ENCODE measurements at places on chromosomes 12 and 14. TPM values are rescaled to one million over a fixed set of nuclear protein-coding genes. Genes with fewer than 3 reads are reported as not detected.

The KLRC3 gene
- not detected for total RNA-seq

The GPR162 gene
- 0.31 TPM for total RNA-seq

The GPR132 gene
- total RNA-seq = 0.61 TPM

The ERGIC2 gene
- total RNA-seq = 54.0 TPM

The RASAL1 gene
- total RNA-seq = not detected

The KITLG gene
- total RNA-seq = 3.9 TPM

DNA sequence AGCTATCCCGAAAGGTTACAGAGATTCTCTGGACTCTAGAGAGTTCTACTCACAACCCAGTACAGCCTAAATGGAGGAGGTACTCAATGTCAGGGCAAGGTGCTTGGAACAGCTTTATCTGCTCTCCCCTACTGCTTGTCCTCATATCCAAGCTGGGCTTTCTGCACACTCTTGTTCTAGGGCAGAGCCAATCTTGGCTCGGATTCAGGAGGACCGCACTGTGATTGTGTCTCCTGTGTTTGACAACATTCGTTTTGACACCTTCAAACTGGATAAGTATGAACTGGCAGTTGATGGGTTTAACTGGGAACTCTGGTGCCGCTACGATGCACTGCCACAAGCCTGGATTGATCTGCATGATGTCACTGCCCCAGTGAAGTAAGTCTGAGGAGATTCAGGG is 25.0 kb downstream of the GALNT8 start:
- H3K4me1 ChIP-seq = no peaks in the 10 kb centered on the region
- H3K36me3 ChIP-seq = no peaks in the 10 kb centered on the region
- H3K4me3 ChIP-seq = no peak overlapping the region
- H3K27ac ChIP-seq = no peak overlapping the region

DNA sequence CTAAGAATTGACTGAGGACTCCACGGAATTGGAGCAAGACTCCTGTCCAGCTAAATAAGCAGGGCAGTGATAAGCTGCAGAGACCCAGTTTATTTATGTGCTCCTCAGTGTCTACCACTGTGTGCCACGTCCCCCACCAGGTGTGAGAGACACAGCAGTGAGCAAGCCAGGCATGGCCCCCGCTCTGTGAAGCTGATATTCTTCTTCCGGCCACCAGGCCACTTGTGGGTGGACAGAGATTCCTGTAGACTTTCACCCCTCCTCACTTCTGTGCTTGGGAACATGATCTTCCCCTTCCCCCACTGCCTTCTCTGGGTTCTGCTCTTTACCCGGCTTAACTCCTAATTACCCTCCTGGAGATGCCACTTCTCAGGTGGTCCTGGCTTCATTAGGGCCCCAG is 21.3 kb downstream of the BRAP start:
- H3K27ac ChIP-seq = no peak overlapping the region
- no peak for DNase-seq
- H3K27me3 ChIP-seq = no peaks in the 10 kb centered on the region
- no peaks in the 10 kb centered on the region for H3K36me3 ChIP-seq
- no peak overlapping the region for H3K4me3 ChIP-seq

GRCh38 chr12:31867292-31867691 is 91.9 kb upstream of the RESF1 start:
- no peak for DNase-seq
- H3K4me3 ChIP-seq = no peak overlapping the region
- no peak overlapping the region for H3K27ac ChIP-seq
- H3K4me1 ChIP-seq = no peaks in the 10 kb centered on the region
- H3K27me3 ChIP-seq = no peaks in the 10 kb centered on the region

DNA sequence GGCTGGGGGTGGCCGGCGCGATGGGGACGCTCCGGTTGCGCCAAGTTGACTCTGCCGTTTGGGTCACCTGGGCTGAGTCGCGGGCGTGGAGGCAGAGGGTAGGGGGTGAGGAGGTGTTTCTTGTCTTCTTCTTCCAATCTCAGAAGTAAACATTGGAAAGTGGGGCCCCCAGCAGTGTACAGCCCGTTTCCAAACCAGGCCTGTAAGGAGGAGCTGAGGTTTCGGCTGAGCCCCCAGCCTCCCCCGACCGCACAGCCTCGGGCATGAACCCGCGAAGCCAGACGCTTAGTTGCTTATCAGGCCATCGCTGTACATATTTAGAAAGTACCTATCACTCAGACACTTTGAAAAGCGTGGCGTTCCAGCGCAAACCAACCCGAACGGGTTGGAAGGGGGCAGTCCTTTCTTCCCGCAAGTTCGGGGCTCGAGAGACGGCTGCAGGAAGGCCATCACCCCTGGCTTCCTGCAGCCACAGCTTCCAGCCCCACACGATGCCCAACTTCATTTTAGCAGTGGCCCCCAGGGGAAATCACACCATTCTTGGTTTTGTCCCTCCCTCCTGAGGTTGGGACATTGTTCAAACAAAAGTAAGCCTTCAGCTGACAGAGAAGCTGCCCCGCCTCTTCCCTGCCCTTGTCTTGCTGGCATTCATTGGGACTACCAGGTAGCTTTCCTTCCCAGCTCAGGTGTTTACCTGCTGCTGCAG is 164.1 kb downstream of the ZFP36L1 start:
- H3K36me3 ChIP-seq = no peaks in the 10 kb centered on the region
- no peak overlapping the region for H3K27ac ChIP-seq
- no peak overlapping the region for H3K4me3 ChIP-seq
- H3K27me3 ChIP-seq = no peaks in the 10 kb centered on the region
- no peak for DNase-seq
- H3K4me1 ChIP-seq = peaks cover 8% of the 10 kb centered on the region

DNA sequence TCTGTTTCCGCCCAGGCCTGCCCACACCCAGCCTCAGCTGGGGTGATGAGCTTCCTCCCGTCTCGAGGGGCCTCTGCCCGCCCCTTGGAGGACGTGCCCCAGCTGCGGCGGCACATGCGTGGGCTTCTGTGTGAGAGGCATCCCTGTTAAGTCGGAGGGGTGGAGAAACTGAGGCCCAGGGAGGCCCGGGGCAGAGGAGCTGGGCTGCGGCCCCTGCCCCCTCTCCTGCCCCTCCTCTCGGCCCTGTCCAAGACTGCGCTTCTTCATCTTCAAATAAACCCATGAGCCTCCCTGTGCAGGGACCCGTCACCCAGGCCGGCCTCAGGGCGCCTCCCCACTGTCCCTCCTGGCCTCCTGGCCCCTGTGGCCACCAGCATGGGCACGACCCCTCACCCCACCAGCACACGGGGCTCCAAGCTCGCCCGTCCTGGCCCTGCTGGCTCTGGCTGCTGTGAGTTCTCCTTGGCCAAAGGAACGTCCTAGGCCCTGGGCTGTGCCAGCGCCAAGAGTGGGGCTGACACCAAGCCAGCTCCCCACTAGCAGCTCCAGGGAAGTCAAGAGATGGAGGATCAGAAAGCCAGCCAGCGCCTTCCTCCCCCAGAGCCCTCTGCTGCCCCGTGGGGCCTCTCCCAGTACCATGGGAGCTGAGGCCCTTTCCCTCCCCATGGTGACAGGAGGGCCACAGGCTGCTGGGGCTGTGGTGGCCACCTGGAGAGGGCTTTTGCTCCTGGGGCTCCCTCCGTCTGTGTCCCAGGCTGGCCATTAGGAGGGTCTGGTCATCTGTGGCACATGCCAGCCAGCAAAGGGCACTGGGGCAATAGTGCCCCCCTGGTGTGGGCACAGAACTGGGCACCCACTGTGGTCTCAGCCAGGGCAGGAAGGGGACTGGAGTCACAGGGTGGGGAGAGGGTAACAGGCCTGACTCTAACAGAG is 180.4 kb downstream of the KIF26A start:
- no peaks in the 10 kb centered on the region for H3K36me3 ChIP-seq
- H3K27me3 ChIP-seq = no peaks in the 10 kb centered on the region
- DNase-seq = no peak
- H3K27ac ChIP-seq = no peak overlapping the region

GRCh38 chr12:128817111-128818015 is 6.4 kb downstream of the SLC15A4 start:
- H3K4me3 ChIP-seq = peak overlapping the region; percentile 46
- peak overlapping the region; percentile 95 for H3K27ac ChIP-seq
- no peaks in the 10 kb centered on the region for H3K36me3 ChIP-seq
- no peaks in the 10 kb centered on the region for H3K27me3 ChIP-seq

DNA sequence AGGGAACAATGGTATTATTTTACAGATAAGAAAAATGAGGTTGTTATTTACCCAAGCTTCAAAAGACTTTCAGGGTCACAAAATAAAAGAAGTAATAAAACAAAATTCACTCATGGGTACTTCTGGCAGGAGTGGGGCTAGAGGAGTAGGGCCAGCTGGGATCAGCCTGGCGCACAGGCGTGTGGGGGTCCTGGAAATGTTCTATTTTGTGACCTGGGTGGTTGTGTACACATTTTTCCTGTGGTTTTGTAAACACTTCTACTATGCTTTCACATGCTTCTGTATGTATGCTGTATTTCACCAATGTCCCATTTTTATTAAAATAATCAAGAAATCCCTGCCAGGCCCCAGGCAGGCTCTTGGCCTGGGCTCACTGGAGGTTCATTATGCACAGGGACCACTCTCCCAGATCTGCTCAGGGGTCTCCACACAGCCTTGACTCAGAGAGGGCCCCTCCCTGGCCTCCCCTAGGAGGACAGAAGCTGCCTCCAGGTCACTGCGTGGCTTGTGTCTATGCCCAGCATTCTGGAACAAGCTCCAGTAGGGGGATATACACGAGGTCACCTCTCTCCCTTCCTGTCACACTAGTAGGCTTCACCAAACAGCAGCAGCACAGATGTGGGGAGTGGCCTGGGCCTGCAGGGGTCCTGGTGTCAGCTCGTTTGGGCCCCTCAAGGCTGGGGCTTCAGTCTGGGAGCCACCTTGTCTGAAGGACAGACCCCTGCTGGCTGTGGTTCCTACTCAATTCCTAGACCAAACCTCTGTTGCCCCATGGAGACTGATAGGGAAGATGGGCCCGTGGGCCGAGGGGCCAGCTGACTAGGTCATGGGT is 37.8 kb downstream of the ANAPC7 start:
- H3K4me3 ChIP-seq = no peak overlapping the region
- H3K27ac ChIP-seq = no peak overlapping the region
- H3K4me1 ChIP-seq = no peaks in the 10 kb centered on the region
- no peaks in the 10 kb centered on the region for H3K36me3 ChIP-seq
- no peaks in the 10 kb centered on the region for H3K27me3 ChIP-seq

DNA sequence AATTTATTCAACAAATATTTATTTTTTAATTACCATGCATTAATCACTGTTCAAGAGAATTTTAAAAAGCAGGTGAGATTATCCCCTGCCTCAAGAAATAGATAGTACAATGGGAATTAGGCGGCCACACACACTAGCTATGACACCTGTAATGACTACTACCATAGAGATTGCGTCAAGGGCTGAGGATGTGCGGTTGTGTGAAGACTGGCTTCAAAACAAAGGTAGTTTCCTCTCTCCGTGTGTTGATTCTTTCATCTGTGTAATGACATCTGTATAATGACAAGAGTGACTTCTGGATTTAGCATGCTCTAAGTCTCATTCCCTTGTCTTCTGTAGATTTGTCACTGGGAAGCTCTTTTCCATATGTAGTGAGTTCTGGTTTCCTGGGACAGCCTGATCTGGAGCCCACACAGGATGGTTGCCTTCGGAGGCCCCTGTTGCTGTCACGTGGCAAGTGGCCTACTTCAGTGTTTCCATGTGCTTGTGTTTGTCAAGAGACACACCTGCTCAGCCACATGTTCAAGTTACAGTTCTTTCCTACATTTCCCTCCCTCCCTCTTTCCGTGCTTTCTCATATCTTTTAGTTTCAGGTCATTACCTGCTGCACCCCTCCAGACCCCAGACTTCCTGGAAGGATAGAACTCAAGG is 64.3 kb downstream of the GALNT8 start:
- H3K36me3 ChIP-seq = no peaks in the 10 kb centered on the region
- H3K27me3 ChIP-seq = no peaks in the 10 kb centered on the region
- H3K4me1 ChIP-seq = no peaks in the 10 kb centered on the region

DNA sequence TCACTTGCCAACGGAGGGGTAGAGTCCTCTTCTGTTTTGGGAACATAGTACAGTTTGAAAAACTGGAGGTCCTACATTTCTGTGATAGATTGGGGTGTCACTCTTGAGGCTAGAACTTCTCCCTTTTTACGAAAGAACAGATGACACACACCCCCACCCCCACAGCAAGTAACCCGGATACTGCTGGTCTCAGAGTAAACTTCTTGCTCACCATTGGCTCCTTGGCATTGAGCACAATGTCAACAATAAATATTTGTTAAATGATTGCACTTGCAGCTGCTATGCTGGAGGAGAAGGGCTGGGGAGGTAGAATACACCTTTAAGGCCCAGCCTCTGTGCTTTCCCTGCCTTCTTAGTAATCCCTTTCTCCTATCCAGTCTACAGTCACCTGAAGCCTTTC is 149.8 kb downstream of the TGFB3 start:
- H3K27me3 ChIP-seq = no peaks in the 10 kb centered on the region
- DNase-seq = no peak

DNA sequence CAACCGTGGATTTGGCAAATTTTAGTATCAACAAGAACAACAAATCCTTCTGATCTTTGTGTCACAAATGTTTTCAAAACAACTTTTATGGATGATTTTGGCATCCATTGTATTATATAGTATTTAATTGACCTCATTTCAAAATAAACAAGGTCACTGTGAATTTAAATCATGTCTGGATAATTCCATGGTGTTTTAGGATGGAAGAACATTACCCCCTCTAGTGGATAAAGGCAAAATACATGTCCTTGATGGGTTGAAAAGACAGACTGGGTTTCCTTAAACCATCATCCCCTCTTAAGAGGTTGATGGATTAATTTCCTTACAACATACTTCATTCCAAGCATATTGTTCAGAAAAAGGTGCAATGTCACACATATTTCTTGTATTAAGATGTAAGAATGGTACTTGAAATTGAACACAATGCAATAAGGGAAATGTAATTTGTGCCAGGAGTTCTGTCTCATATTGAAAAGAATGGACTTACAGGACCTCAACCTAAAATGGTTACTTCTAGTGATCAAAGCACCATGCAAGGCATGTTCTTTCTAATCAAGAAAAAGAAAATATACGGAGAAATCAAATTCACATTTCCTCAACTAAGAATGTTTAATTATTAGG is 352.0 kb downstream of the BCAT1 start:
- no peaks in the 10 kb centered on the region for H3K36me3 ChIP-seq
- no peak overlapping the region for H3K27ac ChIP-seq
- no peaks in the 10 kb centered on the region for H3K27me3 ChIP-seq
- H3K4me3 ChIP-seq = no peak overlapping the region
- no peak for DNase-seq

DNA sequence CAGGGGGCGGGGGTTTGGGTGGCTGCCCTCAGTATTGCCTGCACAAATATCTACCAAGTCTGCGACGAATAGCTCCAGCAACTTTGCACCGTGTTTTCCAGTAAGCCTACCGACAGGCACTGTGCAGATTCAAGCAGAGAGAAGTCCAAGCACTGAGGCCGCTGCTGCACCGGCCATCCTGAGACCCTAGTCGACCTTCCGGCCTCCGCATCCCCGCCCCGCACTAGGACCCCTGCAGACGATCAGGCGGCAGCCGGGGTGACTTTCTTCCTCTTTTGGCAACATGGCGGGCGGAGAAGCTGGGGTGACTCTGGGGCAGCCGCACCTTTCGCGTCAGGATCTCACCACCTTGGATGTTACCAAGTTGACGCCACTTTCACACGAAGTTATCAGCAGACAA is at the start of gene EIF2S3B:
Gene EIF2S3B, plus strand, starts transcription at position 271 of the 400 bp plus-strand sequence. Its CDS starts 13 bp downstream, at position 284.
- no peak within 1 kb of the TSS for H3K4me3 ChIP-seq
- no peaks in the 10 kb centered on the region for H3K36me3 ChIP-seq
- no peaks in the 10 kb centered on the region for H3K27me3 ChIP-seq
- H3K4me1 ChIP-seq = no peaks in the 10 kb centered on the region
